ENCODE measurements at places on chromosomes 4 and X.
A peak's percentile ranks its signal among the peaks of the same experiment; 100 is the strongest.

DNA sequence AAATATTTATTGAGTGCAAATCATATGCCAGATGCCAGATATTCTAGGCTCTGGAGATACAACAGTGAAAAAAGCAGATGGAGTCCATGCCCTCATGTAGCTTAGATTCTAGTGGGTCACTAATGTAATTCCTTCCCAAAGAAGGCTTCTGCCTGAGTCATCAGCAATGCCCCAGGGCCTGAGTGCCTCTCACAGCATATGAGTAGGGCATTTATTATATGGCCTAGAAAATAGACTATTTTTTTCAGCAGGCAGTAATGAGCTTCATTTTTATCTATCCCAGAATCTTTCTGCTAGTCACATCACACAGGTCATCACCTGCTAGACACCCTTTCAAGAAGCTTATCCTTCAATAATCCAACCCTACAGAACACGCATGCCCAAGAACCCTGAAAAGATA is 22.3 kb downstream of the TMEM31 start:
- no peak for DNase-seq

GRCh38 chr4:39181520-39181904 is 817 bp upstream of the WDR19 start:
- no peak for DNase-seq

DNA sequence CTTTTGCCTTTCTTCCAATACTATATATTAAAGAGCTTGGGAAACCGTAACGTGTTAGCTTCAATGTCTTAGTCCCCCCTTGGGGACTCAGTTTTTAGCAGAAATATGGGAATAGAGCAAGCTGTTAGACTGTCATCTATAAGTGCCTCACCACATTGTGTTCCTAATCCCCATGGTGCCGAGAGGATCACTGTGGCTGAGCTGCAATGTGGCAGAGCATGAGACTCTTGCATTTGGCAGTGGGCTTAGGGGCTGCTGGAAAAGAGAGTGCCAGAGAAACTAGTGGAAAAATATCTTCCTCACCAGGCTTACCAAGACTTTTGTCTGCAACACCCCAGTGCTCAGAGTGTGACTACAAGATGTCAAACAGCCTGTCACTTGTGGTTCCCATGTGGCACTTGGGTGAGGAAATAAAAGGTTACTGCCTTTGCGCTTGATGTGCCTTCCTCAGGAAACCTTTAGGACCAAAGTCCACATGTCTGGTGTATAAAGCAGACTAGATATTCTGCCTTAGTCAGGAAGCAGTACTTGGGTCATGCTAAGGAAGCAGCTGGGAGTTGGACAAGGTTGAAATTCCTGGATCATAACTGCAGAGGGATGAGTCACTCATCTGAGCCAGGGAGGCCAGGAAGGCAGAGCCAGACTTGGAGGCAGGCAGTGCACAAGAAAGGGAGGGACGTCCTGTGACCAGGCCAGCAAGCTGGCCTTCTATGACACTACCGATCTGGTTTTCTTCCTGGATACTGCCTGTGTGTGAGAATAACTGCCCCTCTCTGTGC is 9.7 kb upstream of the MAGEA4 start:
- no peak for DNase-seq

GRCh38 chrX:7218321-7219152 is 70.6 kb upstream of the PUDP start:
- no peak for DNase-seq

DNA sequence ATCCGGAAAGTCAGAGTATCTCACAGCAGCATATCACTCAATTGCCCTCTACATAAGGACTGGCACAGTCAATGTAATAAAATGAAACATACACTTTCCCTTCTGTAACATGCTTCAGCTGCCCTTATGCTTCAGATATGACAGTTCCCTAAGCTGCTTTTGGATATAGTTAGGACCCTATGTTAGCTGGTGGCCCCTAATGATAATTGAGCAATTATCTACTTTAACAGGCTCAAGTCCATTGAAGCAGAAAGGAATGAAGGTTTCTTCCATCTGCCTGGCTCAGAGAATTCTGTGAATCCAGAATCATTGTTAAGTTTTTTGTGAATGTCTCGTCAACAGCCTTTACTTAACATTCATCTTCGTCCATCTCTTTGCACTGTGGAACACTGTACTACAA is 951.2 kb upstream of the DIAPH2 start:
- DNase-seq = no peak

- no peak for DNase-seq
Measured at GRCh38 chrX:136920001-136920400, 39.5 kb upstream of the RBMX start.

- DNase-seq = no peak
Measured at GRCh38 chr4:145283909-145284308, 103.5 kb upstream of the OTUD4 start.

GRCh38 chr4:9906996-9907395 is 114.3 kb downstream of the SLC2A9 start:
- DNase-seq = no peak

DNA sequence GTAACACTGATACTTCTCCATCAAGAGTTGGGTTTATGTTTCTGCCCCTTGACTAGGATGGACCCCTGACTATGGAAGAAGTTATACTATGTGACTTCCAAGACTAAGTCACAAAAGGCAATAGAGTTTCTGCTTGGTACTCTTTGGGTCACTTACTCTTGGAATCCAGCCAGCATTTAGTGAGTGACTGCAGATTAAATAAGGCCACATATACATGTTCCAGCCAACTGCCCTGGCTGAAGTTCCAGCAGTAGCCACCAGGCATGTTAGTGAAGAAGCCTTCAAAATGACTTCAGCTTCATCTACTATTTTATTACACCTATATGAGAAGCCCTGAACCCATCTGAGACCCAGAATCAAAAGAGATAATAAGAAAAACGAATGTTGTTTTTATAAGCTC is 524.0 kb downstream of the DMD start:
- peak; percentile 1 for DNase-seq

DNA sequence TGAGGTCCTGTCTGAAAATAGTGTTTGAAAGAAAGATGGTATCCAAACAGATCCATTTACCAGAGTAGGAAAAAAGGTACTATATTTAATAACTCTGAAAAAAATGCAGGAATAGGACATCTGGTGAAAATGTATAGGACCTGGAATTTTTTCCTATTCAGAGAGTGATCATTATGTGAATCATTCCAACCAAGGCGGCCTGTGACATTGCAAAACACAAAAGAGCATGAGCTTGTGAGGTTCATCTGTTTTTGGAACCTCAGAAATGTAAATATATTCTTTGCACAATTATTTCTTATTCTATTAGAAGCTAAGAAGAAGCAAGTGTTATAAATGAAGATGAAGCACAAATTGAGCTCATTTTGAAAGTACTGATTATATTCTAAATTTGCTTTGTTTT is 2.0 kb downstream of the C4orf51 start:
- no peak for DNase-seq

DNA sequence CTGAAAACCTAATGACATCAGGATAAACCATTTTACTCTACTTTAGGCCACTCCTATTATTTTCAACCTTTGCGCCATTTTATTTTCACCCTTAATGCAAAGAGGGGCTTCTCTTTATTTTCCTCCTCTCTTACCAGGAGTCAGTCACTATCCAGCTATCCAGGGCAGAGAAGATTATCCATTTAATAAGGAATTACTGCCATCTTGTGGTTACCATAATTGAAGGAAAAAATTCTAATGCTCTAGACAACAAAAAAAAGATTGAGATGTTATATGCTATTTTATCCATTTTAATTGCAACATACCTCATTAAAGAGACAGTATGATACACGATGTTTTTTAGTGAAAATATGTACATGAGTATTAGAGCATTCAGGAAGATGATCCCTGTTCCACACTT is 514.5 kb upstream of the FAM241A start:
- DNase-seq = peak; percentile 64

DNA sequence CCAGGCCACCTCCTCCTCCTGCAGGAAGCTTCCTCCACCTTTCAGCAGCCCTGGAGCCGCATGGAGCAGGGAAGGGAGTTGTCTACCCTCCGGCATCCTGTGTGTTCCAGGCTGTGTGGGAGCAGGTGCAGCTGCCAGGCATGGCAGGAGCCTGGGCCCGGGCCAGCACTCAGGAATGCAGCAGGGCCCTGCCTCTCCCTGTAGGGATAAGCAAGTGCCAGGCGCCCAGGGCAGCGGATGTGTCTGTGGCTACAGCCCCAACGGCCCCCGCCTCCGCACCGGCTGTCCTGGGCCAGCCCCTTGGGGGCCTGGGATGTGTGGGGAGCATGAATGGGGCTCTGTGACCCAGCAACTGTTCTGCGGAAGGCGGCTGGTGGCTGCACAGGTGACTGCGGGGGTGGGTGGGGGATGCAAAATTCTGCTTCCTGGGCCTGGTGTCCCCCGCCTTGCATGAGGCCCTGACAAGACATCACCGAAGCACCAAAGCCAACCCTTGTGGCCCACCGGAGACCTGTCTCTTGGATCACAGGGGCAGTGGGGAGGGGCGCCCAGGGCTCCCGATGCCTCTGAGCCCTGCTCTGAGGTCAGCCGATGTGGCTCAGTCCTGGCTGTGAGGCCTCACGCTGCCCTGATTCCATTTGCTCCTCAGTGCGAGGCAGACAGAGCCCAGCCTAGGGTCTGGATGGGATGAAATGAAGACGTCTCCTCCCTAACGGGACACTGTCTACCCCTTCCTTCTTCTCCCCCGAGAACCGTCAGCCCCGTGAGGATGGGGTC is 1.4 kb upstream of the DOK7 start:
- no peak for DNase-seq

- DNase-seq = no peak
Measured at GRCh38 chrX:40457406-40457805, 123.4 kb upstream of the ATP6AP2 start.

Measured in OCI-M1 (cell line).